Right hindlimb (tissue), 1 donor: ENCODE measurements at places on chromosomes 6 and 20.

DNA sequence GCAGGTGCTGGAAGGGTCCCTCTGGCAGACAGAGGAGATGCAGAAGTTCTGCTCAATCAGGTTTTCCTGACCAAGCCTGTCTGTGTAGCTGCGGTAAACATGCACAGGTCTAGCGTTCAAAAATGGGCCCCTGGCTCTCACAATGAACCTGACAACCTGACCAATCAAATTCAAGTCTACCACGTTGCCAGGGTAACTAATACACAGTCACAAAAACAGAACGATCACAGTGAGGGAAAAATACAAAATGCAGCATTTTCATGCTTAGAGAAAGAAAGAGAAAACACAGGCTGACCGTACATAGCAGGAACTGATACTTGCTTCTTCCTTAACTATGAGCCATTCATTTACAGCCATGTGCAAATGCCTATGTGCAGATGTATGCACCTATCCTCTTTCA lies 353.1 kb upstream of the TSHZ2 start:
- DNase-seq: peak; percentile 27

- DNase-seq: no peak
Measured at GRCh38 chr6:119137194-119138072, 59.0 kb upstream of the FAM184A start.

DNA sequence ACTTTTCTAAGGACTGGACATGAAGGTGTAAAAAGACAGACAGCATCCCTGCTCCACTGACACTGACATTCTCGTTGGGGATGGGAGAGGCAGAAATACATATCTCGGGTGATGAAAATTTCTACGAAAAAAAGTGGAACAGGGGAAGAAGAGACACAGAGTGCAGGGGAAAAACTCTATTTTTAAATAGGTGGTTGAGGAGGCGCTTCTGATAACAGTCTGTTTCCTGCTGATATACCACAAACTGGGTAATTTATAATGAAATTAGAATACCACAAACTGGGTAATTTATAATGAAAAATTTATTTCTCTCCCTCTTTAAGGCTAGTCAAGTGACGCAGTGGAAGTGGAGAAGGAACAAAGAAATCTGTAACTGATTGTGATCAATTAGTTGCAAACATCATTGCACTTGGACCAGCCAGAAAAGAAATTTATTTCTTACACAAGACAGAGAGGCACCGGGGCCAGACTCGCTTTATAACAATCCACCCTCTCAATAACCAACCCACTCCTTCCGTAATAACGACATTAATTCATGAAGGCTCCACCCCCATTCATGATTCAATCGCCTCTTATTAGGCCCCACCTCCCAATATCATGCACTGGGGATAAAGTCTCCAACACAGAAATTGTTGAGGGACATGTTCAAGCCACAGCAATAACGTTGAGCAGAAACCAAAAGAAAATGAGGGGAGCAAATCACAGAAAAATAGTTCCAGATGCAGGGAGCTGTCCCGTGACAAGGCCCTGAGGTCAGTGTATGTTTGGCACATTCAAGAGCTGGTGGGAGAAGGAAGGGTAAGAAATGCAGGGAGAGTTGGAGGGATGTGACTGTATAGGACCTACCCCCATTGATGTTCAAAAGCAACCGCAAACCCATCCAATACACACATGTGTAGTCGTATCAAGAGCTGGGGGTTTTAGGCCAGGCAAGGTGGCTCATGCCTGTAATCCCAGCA lies 6.6 kb upstream of the SRSF6 start:
- DNase-seq: no peak

- no peak for DNase-seq
Measured at GRCh38 chr6:36357872-36358225, 21.2 kb upstream of the BNIP5 start.

DNA sequence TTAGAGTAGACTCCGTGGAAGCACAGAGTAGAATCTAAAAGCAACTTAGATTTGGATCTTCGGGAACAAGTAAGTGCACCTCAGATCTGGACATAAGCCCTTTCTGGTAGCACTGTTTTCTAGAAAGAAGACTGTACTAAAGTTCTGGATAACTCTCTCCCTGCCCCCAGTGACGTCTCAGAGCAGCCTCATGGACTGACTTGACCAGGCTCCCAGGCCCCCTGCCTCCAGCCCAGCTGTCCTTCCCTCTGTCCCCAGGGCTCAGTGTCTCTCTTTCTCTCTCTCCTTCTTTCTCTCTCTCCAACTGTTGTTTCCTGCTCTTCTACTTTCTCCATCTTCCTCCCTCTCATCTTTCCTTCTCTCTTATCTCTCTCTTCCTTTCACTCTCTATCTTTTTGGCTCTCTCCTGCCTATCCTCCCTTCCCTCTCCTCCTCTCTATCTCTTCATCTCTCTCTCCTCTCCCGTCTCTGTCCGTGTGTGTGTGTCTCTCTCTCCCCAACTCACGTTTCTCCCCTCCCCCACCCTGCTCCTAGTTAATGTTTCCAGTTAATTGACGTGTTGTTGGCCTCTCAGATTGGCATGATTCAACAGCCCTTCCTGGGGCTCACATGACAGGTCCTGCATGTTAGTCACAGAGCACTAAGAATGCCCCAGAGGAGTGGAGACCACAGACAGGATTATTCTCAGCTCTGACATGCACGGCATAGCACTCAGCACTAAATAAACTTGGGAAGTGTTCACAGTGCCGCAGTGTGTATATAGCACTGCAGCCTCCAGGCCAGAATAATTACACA lies 180.4 kb upstream of the FOXQ1 start:
- DNase-seq: no peak

- no peak for DNase-seq
Measured at GRCh38 chr6:167212713-167213005, 54.9 kb upstream of the GPR31 start.

- DNase-seq: no peak
Measured at GRCh38 chr20:63290677-63291472, 2.1 kb upstream of the COL20A1 start.

DNA sequence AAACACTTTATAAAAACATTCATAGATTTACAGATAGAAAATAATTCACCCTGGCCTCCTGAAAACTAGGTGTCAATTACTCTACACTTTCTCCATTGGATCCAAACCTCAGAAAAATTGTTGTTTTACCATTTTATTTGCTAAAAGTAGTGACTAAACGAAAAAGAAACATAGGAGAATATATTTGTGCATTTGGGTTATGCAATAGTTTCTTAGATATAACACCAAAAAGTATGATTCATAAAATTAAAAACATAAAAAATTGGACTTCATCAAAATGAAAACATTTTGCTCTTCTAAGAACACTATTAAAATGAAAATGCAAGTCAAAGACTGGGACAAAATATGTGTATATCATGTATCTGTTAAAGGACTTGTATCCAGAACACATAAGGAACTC lies 671.3 kb downstream of the MAFB start:
- DNase-seq: no peak

- no peak for DNase-seq
Measured at GRCh38 chr20:13909067-13909466, 81.3 kb downstream of the SEL1L2 start.

DNA sequence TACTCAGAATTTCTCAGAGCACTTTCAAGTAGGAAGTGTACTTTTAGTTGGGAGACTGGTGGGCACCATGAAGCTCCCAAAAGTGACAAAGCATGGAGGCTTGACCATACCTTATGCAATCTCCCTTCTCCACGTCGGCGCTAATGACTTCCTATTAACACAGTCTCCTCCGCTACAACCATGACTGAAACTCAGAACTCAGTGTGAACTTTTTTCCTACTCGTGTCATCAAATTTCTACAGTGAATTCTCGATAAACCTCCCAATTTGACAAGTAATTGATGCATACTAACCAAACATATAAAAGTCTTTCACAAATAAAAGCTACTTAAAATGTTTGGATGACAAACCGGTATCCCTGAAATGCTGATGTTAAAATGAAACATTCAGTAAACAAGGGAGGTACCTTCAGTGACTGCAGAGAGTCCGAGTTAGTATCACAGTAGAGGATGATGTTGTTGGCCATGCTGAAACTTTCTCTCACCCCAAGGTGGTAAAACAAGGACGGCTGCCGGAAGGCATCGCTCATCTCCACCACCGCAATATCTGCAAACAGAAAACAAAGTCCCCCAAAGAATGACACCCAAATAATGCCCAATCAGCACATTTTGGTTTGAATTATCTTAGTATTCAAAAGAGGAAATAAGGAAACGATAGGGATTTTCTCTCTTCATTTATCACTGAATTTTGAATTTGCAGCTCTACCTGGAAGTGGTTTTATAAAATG lies 72.1 kb downstream of the MAP3K5 start:
- no peak for DNase-seq
